ENCODE measurements at places on chromosomes 13 and 19.

GRCh38 chr19:57887195-57887941 is 1.5 kb downstream of the ZNF814 start:
- DNase-seq, result peak; percentile 52

GRCh38 chr19:23526302-23526701 is 131.0 kb upstream of the ZNF91 start:
- no peak for DNase-seq

DNA sequence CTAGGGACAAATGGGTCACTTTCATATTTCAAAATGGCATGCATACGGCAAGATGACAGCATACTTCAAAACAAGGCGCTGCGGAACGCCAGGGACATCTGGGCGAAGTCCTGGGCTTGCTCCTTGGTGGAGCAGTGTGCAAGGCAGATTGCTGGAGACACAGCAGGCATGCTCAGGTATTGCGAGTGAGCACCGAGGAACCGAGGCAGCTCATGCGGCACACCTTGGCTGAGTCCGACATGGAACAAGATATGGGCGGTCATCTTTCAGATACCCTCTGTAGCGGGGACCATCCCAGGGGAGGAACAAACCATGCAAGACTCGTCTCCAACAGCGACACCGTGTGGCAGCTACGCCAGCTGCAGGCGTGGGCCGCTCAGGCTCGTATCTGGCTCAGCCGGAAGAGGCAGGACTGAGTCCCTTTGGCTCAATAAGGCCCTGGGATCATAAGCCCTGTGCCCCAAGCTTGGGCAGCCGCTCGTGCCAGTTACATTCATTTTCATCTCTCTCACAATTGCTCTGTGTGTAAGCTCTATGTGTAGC is 112.4 kb downstream of the NUFIP1 start:
- DNase-seq, result no peak

DNA sequence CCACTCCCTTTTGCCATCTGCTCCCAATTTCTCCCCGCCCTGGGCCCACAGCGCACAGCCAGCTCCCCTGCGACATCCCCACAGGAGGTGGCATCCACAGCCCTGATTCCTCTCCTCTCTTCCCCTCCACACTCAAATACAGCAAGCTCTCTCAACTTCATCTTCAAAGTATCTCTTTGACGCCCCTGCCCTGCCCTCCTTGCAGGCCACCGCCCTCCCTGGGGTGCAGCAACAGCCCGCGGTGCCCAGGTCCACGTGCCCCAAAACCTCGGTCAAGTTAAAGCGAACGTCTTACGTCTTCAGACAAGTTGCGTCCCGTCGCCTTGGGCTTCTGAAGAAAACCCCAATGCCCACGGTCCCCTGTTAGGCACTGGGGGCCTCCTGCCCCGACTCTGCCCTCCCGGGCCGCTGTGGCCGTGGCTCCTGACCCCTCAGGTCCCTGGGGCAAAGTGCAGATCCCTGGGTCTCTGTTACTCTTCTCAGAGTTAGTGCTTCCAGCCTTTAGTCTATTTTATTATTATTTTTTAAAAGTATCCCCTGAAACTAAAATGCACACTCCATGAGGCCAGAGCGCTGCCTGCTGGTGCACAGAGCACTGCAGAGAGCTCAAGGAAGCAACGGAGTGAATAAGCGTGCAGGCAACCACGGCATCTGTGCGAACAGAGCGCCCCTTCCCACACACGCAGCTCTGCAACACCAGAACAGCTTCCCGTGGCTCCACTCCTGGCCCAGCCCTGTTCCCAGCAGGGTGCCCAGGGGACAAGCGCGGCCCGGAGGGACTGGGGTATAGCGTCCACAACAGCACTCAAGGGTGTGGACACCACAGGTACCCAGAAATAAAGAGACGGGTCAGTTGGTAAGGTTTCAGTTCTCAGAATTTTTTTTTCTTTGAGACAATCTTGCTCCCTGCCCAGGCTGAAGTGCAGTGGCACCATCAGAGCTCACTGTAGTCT is 26.4 kb downstream of the IL17D start:
- DNase-seq, result no peak

GRCh38 chr19:17942582-17943273 is 9.9 kb downstream of the CCDC124 start:
- DNase-seq, result no peak

DNA sequence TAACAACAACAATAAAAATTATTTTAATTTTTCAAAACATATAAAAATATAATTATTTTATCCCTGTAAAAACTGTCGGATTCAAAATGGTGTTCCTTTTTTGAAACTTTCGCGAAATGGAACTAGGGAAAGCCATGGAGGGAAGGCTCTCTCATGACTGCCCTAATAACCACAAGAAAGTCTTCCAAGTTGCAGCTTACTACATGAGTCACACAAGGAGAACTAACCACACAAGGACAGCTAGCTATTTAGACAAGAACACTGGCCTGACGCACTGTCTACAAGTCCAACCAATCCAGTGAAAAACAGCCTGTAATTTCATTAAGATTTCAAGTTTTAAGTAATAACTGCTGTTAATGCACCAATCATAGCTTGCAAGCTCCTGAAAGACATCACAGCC is 319.2 kb upstream of the PCDH9 start:
- DNase-seq, result no peak

GRCh38 chr13:39099231-39099630 is 61.0 kb downstream of the NHLRC3 start:
- no peak for DNase-seq

DNA sequence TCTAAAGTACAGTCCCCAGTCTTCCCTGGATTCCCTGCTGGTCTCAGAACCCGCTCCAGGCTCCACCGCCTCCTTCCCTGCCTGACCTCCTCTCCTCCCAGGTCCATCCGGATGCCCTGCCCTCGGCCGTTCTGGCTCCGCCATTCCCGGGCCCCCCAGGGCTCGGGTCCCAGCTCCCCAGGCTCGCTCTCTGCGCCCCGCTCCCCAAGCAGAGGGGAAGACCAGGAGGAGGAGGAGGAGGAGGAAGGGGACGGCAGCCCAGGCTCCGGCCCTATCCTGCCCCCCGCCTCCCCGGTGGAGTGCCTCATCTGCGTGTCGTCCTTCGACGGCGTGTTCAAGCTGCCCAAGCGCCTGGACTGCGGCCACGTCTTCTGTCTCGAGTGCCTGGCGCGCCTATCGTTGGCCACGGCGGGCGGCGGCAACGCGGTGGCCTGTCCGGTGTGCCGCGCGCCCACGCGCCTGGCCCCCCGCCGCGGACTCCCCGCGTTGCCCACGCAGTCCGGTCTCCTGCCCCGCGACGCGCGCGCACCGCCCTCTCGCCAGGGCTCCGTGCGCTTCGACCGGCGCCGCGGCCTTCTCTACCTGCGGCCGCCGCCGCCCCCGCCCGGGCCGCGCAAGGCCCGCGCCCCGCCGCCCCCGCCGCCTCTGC is 647 bp downstream of the RNF225 start:
- no peak for DNase-seq

- no peak for DNase-seq
Measured at GRCh38 chr19:38172001-38172400, 52.0 kb downstream of the DPF1 start.

GRCh38 chr13:51541809-51542258 is 42.4 kb upstream of the WDFY2 start:
- DNase-seq, result no peak

- no peak for DNase-seq
Measured at GRCh38 chr13:78997902-78998629, 339.1 kb upstream of the OBI1 start.
